ENCODE measurements at places on chromosomes 12 and 14.

GRCh38 chr12:103841690-103842584, 903 bp upstream of the NT5DC3 start:
- DNase-seq, result peak; percentile 90

DNA sequence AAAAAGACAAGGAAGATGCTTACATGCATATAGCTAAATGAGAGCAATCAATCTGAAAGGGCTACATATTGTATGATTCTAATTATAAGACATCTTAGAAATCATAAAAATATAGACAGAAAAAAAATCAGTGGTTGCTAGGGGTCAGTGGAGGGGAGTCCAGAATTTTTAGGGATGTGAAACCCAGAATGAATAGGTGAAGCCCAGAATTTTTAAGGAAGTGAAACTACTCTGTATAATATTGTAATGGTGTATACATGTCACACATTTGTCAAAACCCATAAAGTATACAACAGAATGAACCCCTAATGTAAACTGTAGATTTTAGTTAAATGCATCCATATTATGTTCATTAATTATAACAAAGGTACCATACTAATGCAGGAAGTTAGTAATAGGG, 713.2 kb downstream of the FLRT2 start:
- no peak for DNase-seq

GRCh38 chr12:65280306-65280705, 1.8 kb downstream of the MSRB3 start:
- peak; percentile 43 for DNase-seq

DNA sequence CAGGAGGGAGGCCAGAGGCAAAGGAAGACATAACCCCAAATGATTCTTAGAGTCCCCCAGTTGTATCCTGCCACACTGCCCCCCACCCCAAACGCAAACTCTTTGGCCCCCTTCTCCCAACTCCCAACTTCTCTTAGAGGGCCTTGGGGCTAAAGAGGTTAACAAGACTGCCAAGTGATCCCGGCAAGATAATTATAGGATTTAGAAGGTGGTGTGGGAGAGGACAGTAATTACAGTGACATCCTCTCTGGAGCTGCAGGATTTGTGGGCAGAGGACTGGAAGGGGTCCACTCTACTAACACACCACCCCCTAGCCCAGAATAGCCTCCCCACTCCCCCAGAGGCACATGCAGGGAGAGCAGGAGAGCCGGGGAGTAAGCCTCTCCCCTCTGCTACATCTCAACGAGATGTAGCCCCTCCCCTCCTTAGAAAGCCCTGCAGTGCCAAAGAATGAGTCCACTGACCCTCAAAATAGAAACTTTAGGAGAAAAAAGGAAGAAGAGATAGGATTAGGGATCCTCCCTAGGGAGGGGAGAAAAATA, 5.3 kb upstream of the GDF11 start:
- DNase-seq, result peak; percentile 34

DNA sequence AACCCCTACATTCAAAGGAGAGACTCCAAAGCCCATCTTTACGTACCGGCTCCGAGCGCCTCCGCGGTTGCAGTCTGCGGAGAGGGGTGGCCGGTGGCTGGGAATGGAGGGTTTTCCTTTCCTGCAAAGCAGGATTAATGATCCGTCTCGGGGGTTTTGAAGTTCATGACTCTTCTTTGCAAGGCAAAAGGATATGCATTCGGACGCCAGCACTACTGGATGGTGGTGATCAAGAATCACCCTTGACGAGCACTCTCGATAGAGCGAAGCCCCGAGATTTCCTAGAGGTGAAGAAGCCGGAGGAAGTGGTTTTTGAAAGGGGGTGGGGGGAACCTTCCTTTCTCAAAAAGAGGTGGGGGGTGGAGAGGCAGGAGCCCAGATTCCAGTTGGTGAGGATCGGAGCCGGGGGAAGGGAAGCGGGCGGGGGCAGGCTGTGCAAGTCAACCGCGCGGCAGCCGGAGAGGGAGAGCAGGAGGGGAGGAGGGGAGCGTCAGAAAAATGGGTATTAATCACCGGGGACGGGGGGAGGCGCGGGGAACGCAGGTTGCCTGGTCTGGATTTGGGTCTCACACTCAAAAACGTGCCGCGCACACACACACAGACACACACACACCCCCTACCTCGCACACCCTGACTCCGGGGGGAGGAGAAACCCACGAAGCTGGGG, at the start of gene GRIN2B:
GRIN2B (minus strand) TSS at position 307 of the 667 bp plus-strand sequence. CDS start 115,394 bp downstream, outside the sequence.
- DNase-seq, result no peak

DNA sequence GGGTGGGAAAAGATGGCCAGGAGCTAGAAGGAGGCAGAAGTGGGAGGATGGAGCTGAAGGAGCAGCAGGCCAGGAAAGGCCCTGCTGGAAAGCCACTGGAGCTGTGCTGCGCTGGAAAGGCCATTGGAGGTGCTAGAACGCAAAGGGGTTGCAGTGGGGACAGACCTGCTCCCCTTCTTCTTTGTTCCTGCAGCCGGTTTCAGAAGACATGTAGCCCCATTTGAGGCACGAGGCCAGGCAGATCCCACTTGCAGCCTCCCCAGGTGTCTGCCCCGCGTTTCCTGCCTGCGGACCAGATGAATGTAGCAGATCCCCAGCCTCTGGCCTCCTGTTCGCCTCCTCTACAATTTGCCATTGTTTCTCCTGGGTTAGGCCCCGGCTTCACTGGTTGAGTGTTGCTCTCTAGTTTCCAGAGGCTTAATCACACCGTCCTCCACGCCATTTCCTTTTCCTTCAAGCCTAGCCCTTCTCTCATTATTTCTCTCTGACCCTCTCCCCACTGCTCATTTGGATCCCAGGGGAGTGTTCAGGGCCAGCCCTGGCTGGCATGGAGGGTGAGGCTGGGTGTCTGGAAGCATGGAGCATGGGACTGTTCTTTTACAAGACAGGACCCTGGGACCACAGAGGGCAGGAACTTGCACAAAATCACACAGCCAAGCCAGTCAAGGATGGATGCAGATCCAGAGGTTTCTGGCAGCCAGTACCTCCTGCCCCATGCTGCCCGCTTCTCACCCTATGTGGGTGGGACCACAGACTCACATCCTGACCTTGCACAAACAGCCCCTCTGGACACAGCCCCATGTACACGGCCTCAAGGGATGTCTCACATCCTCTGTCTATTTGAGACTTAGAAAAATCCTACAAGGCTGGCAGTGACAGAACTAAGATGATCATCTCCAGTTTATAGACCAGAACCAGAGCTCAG, 2.3 kb upstream of the GPR162 start:
- no peak for DNase-seq

DNA sequence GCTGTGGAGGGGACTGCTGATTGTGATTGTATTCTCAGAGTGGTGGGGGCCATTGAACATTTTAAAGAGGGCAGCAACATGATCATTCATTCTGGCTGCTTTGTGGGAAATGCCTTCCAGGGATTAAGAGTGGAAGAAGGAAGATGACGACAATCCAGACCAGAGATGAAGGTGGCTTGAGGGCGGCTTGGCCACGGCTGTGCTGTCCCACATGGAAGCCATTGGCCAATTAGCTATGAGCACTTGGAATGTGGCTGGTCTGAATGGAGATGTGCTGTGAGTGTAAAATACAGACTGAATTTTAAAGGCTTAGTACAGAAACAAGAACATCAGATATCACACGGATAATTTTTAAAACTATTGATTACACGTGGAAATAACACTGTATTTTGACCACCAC, 19.2 kb upstream of the SLC10A1 start:
- no peak for DNase-seq

DNA sequence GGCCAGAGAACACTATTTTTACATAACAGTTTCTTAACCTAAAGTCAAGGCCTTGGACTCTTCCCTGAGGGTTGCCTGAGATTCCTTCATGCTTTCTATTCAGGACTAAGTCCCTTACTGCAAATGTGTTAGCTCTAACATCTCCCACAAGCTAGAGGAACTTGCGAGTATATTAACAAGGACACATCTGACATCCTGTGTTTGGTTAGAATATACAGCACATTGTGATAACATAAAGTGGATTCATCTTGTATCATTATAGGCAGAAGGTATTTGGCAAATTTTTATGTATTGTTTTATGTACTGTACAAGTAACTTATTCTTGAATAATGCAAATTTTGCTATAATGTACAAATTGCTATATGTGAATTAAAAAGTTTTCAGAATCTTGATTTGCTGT, 45.5 kb downstream of the SH2B3 start:
- DNase-seq, result no peak

DNA sequence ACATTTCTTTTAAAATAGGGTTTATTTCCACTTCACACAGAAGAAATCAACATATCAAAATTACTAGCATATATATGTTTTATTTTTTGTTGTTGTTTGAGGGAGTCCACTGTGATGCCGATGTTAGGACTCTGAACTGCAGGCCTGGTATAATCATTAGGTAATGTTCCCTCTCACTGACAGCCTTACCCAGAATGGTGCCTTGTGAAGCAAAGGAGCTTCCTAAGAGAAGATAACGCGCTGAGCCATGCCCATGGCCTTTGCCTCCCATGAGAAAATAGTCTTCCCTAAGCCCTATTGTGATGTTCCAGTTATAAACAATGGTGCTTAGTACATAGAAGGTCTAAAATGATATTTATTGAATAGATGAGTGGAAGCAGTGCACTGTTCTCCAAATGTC, 12.0 kb downstream of the GNG2 start:
- DNase-seq, result no peak

GRCh38 chr14:63773504-63773903, 45.6 kb upstream of the SGPP1 start:
- no peak for DNase-seq

- DNase-seq, result peak; percentile 98
These were observed at the start of gene ACTR6 for GRCh38 chr12:100200463-100201181. TSS of gene ACTR6 (plus strand) at chr12:100200815. CDS start at chr12:100200852, 37 bp downstream.

Data from GM23248 (cell line).